ENCODE measurements at places on chromosomes 1 and 21. TPM values are rescaled to one million over a fixed set of nuclear protein-coding genes. Genes with fewer than 3 reads are reported as not detected.

Gene CD53
- 415 TPM for total RNA-seq

Gene CD52
- 1,088 TPM for total RNA-seq

Gene OPRD1
- total RNA-seq: not detected

Gene LCE2C
- total RNA-seq: not detected

All from activated naive CD8-positive, alpha-beta T cell treated with anti-CD3 and anti-CD28 coated beads, Interleukin-2, amount 10 ng/mL, durations not matched to agents 7 days and 5 days (primary cell).